ENCODE measurements at places on chromosomes 7 and 10.
A peak's percentile ranks its signal among the peaks of the same experiment; 100 is the strongest.

DNA sequence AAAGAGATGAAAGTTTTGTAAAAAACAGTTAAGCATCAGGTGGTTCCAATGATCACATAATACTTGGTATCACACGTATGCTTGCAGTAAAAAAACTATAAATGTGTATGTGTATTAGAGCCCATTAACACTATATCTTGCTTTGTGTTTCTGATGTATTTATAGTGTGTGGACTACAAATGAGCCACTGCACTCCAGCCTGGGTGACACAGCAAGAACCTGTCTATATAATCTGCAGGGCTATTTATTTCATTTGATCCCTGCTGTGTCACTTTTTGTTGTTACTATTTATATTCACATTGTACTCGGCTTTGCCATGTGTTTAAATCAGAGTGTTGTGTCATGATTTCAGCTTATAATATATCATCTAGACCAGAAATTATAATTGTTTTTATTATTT, 487.8 kb upstream of the TEX47 start:
- no peak for DNase-seq

GRCh38 chr10:117399341-117400196, 24.3 kb upstream of the PDZD8 start:
- DNase-seq: no peak

DNA sequence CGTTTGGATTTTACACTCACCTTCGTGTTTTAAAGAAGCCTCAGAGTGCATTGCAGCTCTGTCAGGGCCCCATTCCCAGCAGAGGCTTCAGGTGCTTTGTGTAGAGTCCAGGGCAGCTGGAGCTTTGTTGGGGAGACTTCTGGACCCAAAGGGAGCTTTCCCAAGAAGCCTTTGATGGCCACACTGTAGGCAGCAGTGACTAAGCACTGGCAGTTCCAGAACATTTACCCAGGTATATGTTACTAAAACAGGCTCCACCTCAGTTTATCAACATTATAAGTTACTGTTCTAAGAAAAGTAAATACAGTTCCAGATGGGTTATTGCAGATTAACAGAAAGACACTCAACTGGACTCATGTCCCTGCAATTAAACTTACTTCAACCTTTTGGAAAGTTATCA, 66.8 kb downstream of the LANCL2 start:
- no peak for DNase-seq

DNA sequence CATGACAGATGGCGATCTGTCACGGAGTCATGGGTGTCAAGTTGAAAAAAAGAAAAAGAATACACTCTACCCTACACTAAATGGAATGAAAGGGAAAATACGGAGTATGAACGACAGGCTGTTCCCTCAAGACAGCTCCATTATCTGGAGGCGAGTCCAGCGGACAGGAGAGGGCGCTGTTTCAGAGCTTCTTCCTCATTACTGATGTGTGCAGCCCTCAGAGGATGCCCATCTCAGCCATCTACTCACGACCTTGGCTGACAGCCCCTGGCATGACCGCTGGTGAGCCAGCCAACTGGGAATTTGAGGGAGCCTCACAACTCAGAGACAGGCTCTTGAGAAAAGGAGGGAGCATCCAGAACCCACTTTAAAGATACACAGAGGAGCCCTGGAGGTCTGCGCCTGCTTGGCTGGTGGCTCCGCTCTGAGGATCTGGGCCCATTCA, 49.6 kb upstream of the SMNDC1 start:
- DNase-seq: peak; percentile 87

DNA sequence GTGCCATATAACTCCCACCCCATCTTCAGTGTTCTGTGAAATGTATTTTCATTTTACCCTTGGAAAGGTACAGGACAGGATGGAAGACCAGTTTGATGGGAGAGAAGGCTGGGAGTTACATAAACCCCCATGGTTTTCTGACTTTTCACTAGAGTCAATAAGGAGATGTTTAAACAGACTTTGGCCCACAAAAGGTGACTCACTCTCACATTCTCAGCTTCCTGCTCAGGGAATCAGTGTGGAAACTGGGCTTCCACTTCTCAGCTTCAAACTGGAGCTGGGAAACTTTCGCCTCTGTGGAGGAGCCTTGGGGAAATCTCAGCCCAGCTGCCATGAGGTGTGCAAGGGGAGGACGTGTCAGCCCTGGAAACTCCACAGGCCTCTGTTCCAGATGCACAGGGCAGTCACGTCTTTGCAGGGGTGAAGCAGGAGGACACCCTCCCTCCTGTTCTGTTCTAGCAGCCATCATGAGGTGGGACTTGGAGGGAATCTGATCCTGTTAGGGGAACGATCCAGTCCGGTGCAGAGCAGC, 560.5 kb upstream of the GALNT17 start:
- no peak for DNase-seq

DNA sequence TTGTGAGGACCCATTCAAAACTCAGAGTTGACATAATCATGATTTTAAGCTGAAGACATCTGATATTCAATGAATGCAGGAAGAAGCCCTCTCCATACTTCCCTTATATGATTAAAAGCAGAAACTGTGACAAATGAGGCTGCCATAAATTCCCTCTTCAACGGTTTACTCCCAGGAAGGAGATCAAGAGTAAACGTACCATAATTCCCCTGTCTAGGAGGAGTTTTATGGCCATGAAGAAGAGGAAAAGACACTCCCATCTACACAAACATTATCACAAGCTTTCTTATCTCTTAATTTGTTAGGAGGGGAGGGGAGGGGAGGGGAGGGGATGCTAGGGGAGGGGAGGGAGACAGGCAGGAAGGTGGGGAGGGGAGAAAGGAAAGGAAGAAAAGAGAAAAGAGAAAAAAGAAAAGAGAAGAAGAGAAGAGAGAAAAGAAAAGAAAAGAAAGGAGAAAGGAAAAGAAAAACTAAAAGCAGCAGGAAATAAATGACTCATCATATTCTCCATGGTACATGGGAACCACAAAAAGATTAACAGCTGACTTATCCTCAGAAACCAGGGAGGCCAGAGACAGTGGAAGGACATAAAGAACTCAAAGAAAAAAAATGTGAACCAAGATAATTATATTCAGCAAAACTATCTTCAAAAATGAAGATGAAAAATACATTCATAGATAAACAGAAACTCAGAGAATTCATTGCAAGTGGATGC, 121.6 kb downstream of the ALOX5 start:
- no peak for DNase-seq

DNA sequence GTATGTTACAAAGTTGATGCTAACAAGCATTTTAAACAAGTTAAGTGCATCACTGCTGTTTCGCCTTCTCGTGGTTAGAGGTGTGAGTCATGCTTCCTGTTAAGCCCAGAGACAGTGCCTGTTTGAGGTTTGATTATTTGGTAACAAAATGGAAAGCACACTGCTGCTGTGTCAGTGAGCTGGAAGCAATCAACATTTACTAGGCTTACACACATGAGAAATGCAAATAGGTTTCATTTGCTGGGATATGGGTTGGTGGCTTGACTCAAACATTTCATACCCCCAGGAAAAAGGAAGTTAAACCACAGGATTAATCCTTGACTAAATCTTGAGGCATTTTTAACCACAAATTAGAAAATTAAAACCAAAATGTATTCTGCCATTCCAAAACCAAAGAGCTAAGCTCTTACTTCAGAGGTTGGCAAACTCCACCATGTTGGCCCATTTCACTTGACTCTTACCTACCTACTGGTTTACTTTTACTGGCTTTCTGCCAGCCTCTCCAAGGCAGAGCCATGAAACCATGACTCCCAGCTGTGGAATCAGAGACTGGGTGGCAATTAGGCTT, 139.2 kb downstream of the ETV1 start:
- peak; percentile 21 for DNase-seq

GRCh38 chr7:137142376-137142775, 201.2 kb downstream of the PTN start:
- no peak for DNase-seq

- DNase-seq: peak; percentile 3
These were observed 276.9 kb downstream of the CSTF2T start for GRCh38 chr10:51422311-51423120.

DNA sequence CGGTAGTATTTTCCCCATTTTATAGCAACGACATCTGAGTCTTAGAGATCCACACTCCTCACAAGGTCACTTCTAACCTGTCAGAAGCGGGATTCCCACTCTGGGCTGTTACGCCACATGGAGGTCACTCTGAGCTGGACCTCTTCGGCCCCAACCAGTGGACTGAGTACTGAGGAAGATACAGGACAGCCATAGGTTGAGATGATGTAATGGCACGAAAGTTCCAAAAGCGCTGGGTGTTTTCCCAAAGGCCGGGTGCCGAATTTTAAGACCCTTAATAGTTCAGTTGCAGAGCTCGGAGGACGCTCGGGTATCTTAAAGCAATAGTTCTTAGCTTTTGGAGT, 699 bp downstream of the GHITM start:
- DNase-seq: no peak

GRCh38 chr7:15560968-15561367, 847 bp downstream of the AGMO start:
- no peak for DNase-seq

DNA sequence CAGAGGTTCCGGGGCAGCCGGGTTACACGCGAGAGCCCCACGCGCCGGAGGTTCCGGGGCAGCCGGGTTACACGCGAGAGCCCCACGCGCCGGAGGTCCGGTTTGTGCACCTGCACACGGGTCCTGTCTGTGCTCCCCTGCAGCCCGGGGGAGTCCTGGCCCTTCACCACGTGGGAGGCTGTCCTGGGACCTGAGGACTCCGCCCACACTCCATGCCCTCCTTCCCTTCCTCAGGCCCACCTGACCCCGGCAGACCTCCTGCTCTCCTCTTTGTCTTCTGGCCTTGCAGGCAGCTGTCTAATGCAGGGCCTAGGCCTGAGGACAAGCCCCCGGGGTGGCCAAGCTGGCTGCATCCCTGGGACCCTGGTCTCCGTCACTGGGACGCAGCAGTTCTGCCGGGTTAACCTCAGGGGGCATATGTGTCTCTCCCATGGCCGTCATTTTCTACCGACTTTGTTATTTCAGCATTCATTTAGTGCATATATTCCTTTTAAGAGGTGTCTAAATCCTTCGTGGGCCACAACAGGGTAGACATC, 374.6 kb downstream of the DNAJB6 start:
- no peak for DNase-seq

- no peak for DNase-seq
These were observed 68.4 kb downstream of the PTEN start for GRCh38 chr10:87931836-87932230.

DNA sequence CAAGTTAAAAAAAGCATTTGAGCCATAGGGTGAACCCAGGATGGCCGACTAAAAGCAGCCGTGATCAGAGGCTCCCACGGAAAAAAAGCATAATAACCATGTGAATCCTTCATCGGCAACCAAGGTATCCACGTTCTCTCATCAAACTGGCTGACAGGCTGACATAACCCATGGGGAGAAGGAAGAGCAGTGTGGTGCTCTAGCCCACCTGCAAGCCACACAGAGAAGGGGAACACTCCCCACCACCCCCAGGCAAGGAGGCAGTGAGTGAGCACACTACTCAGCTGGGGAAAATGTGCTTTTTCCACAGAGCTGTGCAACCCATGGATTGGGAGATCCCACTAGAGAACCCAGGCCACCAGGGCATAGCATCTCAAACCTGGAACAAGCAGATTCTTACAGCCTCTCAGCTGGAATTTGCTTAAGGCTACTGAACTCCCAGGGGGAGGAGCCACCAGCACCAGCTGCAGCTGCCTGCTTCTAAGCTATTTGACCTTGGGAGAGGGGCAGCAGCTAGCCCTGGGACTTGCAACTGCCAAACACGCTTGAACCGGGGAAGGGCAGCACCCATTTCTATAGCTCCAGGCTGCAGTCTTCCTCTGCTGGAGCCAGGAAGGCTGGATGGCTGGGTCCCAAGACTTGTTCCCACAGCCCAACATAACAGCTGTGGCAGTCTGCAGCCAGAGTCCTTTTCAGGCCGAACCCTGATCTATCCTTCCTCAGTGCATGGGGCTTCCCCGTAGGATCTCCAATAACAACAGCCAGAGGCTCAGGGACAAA, 178.2 kb upstream of the NRG3 start:
- no peak for DNase-seq

- no peak for DNase-seq
These were observed 21.8 kb downstream of the CXCL12 start for GRCh38 chr10:44362866-44363711.

GRCh38 chr10:75201793-75202307, 8.7 kb upstream of the VDAC2 start:
- no peak for DNase-seq

- no peak for DNase-seq
These were observed 606.2 kb upstream of the TEX47 start for GRCh38 chr7:89401690-89402089.

GRCh38 chr10:92751534-92751811, 61.7 kb downstream of the HHEX start:
- no peak for DNase-seq

DNA sequence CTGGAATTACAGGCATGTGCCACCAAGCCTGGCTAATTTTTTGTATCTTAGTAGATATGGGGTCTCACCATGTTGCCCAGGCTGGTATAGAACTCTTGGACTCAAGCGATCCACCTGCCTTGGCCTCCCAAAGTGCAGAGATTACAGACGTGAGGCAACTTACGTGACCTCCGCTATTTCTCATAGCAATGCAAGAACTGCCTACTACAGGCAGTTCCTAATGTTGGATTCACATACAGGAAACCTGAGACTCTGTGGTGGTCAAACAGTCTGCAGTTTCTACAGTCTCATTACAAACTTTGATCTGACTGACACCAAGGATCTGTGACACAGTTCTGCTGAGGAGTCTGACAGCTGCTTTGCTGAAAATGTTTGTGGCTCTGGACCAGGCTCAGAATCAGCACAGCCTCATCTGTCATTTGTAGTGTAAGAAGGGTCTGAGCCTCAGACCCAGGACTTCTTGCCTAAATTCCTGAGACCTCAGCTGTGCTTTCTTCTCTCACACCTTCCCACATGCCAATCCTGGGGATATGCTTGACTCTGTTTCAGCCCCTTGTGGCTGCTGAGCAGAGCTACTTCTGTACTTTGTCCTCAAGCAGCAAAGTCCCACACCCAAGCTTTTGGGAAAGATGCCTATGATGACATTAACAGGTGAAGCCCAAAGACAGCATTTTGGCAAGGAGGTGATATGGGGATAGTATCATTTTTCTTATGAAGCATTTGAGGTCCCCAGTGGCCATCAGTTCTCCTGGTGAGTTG, 48.0 kb upstream of the CYP2C9 start:
- DNase-seq: no peak

GRCh38 chr10:75293446-75293820, 57.7 kb upstream of the COMTD1 start:
- DNase-seq: no peak
